Peyer's patch (tissue), 4 donors: ENCODE measurements at places on chromosomes 1 and 21.

DNA sequence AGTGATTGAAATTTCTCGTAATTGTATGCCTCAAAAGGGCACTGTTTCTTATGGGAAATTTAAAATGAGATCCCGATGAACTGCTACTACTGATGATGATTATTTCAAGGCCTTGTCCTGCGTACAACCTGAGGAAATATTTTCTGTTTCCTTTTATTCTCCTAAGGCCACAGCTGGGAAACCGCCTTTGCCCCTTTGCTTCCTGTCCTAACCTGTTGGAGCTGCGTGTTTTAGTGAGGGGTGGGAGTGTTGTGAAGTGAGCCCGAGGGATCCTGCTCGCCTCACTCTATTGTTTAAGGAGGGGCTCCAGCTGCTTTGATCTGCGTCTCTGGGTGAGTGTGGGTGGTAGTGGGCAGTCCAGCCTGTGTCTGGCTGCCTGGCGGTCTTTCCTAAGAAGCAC is 14.4 kb downstream of the LAMC2 start:
- DNase-seq: no peak

- DNase-seq: no peak
Observed at GRCh38 chr1:198019126-198019525, 102.0 kb downstream of the LHX9 start.

DNA sequence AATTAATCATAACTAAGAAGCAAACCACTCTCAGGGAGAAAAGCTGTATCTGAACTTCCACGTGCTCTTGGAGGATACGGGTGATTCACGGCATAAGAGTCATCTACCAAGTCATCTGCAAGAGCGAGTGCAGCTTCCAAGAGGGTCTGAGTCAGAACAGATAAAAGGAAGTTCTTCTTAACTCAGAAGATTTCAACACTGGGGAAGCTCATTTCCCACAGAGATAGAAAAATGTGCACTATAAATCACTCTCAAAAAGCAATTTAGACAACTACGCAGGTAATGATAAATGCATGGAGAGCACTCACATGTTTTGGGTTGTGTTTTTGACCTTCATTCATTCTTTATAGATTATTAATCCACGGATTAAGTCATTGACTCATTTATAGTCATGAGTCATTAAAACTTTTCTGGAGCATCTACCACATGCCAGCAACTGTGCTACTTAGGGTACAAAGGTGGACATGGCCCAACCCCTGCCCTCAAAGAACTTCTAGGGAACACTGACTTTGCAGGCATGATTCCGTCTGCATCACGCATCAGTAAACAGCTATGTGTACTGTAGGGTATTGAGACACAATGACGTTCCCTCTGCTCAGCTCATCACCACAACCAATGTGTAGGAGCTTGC is 20.8 kb downstream of the KCNJ15 start:
- no peak for DNase-seq

DNA sequence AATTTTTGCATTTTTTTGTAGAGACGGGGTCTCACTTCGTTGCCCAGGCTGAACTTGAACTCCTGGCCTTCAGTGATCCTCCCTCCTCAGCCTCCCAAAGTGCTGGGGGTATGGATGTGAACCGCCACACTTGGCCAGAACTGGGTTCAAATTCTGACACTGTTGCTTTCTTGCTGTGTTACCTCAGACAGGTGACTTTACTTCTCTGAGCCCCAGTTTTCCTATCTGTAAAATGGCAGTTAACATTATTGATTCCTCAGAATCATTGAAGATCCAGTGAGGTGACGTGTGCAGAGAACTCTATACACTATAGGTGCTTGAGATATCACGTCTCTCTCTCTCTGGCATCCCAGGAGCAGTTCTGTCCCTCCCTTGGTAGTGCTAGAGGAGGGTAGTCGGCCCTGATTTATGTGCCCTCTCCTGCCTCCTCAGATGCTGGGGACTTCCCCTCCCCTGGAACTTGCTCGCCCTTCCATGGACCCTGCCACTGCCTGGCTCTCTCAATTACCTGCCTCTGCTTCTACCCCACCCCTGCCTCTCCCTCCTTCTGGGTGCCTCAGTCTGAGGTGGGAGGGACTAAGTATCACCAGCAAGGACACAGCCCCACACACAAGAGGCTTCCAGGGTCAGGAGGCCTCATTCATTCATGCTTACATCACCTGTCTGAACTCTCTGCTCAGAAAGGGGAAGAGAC is 2.8 kb upstream of the HPCA start:
- DNase-seq: no peak

- no peak for DNase-seq
Observed at GRCh38 chr1:213507472-213508223, 456.6 kb downstream of the RPS6KC1 start.

DNA sequence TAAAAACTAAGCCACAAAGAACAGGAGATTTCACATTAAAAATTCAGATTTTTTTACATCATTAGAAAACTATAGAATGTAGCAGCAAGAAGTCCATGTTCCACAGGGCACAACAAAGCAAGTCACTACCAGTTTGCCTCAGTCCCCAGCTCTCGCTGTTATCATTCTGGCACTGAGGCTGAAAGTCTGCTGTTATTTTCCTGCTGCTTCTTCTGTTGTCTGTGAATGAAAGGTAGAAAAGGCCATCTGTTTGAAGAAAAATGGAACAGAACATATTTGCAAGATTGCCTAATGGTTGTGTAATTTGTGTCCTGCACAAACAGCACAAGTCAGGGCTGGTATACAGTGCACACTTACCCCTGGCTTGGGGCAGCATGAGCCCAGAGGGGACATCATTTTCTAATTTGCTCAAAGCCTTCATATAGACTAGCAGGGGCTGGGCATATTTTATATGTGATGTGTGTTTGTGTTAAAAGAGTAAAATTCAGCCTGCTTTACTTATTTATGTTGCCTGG is 105.6 kb upstream of the COG2 start:
- no peak for DNase-seq

DNA sequence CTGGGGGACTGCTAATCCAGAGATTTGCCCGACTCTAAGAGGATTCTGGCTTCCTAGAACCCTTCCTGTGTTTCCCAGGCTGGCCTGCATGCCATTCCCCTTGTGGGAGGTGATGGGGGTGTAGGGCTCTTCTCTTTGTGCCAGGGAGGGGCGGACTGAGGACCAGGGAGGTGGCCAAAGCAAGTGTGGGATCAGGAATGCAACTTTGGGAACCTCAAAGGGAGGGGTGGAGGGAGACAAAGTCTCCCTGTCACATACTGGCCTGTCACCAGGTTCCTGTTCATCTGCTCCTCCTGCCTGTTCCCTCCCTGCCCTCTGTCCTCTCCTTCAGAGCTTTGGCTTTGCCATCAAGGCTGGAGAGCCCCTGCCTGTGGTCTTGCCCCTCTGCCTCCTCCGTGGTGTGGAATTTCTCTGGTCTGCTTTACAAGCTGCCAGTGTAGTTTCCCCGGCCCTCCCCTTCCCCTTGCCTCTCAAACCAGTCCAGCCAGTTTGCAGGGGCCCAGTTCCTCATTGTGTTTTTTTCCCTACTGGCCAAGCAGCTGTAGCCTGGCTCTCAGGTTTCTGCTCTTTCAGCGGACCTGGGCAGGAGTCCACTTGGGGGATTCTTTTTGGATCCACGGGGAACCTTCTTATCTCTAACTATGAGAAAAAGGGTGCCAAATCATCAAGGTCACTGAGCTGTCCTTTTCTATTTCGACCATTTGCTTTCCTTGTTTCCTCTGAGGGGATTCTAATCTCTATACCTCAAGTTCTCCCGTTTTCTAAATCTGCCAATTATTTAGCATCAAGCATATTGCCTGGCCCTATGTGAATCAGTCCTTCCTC is 1.8 kb downstream of the CGN start:
- no peak for DNase-seq

GRCh38 chr21:43362915-43363314 is 64.0 kb downstream of the SIK1 start:
- no peak for DNase-seq

DNA sequence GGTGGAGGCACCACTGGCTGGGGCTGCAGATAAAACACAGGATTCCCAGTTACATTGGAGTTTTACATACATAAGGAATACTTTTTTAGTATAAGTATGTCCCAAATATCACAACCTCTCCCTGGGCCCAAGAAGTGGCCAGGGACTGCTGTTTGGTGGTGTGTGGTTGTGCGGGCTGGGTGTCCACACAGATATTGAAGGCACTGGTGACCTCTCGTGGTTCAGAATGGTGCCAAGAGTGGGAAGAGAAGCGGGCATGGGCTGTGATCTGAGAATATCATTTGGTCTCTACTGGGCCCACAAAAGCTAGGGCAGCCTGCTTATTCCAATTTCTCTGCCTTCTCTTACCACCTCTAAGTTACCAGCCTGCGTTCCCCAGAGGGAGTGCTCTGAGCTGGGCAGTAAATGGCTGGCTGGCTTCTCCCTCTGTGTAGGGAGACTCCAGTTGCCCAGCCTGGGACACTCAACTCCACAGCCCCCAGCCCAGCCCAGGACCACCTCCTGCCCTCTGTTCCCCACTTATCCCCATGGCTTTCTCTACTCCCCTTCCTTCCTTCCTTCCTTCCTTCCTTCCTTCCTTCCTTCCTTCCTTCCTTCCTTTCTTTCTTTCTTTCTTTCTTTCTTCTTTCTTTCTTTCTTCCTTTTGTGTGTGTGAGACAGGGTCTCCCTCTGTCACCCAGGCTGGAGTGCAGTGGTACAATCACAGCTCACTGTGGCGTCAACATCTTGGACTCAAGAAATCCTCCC is 42.8 kb upstream of the RD3 start:
- DNase-seq: no peak

- no peak for DNase-seq
Observed at GRCh38 chr1:44471911-44472453, 66.9 kb downstream of the RNF220 start.

GRCh38 chr1:54934869-54935268 is 45.6 kb upstream of the TMEM61 start:
- no peak for DNase-seq

- no peak for DNase-seq
Observed at GRCh38 chr21:44778499-44778911, 23.1 kb downstream of the UBE2G2 start.

GRCh38 chr1:87449348-87449963 is 120.8 kb downstream of the LMO4 start:
- DNase-seq: no peak

- DNase-seq: no peak
Observed at GRCh38 chr1:32471695-32472362, 7.0 kb downstream of the ZBTB8B start.

DNA sequence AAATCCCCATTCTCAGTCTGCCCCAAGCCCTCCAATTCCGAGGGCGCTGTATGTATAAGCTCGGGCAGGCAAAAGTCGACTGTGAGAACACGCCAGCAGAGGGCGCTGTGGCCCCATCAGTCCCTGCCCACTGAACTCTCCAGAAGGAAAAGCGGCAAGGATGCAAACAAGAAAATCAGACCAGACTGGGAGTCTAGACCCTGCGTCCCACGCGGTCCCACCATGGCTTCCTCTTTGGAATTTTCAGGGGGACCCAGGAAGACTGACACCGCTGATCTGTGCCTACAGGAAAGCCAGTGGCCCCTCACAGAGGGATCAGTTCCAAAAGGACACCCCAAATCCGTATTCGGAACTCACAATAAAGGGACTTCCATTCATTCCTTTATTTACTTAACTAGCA is 19.5 kb downstream of the TEX35 start:
- DNase-seq: peak; percentile 83

- DNase-seq: no peak
Observed at GRCh38 chr1:19866758-19867157, 15.4 kb upstream of the OTUD3 start.

- no peak for DNase-seq
Observed at GRCh38 chr1:204242920-204243319, 29.1 kb upstream of the GOLT1A start.

DNA sequence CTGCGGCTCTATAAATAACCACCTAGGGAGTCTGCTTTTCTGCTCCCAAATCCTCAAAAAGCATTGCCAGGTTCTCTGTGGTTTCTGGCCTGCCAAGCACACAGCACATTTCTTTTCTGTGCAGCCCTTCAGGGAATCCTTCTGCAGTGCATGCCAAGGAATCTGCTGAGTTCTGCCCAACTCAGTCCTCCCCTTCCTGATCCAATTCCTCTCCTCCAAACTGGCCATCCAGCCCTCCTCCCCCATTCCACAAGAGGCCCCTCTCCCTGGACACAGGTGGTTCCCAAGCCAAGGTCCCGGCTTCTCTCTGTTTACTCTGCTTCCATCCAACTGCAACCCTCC is 61.8 kb downstream of the HIVEP3 start:
- no peak for DNase-seq

DNA sequence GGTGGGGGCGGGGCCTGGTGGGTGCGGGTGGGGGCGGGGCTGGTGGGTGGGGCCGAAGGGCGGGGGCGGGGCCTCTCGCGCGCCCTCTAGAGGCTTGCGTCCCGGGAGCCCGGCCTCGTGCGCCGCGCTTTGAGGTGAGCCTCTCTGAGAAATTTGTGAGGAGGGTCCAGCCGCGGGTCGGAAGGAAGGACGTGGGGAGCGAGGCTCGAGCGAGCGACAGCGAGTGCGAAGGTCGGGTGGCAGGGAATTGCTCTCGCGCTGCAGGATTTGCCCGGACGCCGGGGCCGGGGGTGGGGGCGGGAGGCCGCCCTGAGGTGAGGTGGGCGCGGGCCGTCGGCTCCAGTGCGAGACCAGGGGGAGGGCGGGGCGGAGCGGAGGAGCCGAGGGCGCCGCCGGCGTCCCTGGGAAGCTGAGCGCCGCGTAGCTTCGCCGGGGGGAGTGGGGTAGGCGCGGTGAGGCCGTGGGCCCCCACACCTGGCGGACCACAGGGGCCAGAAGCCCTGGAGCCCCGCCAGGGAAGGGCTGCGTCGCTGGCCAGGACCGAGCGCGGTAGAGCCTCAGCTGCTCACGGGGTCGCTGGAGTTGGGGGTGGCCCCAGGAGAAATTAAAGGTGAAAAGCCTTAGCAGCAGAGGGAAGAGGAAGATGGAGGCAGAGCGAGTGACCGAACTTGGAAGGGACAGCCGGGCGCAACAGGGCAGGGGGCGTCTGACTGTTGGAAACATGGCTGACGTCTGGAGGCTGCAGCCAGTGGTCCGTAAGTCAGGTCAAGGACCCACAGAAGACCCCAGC is 754 bp upstream of the LSS start:
- no peak for DNase-seq

DNA sequence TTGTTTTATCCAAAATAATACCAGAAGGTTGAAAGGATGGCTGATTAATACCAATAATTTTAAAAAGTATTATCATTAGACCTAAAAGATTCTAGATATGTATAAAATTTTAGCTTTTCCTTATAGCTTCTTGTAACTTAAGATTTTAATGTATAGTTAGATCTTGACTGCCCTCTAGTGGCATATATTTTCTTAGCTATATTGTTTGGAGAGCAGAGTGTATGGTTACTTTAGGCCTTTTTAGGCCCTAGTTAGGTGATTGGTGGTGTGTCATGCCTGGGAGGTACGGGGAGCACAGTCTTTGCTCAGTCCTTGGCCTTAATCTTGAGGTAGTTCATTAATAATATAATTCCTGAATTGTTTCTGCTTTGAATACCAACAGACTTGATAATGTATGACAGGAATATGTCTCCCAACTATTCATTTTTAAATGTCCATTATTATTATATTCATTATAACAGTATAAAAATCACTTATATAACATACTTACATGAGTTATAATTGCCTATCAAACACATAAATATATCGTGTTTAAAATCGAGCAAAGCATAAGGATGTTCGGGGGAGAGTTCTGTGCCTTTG is 328.4 kb downstream of the ZP4 start:
- no peak for DNase-seq
